ENCODE measurements at places on chromosomes 16 and 17.

- DNase-seq: no peak
These were observed 20.5 kb downstream of the GRB7 start for GRCh38 chr17:39757931-39758873.

GRCh38 chr17:49931416-49932137 lies 37.4 kb upstream of the DLX4 start:
- DNase-seq: no peak

GRCh38 chr16:28182183-28182582 lies 29.6 kb downstream of the XPO6 start:
- no peak for DNase-seq

DNA sequence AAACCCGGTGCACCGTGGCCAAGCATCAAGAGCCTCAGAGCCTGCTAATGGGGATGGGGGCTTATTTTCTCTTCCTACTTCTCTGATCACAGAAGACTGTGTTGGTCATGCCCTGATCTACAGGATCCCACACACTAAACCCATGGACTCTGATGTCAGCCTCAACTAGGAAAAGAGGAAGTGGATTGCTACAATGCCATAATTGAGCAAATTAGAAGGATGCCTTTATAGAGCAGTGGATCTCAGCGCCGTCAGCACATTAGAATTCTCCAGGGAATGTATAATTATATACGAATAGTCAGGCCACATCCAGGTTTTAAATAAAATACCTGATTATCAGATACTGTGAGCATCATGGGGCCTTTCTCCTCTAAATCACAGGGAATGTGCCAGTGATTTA lies 64.8 kb downstream of the VAT1L start:
- no peak for DNase-seq

DNA sequence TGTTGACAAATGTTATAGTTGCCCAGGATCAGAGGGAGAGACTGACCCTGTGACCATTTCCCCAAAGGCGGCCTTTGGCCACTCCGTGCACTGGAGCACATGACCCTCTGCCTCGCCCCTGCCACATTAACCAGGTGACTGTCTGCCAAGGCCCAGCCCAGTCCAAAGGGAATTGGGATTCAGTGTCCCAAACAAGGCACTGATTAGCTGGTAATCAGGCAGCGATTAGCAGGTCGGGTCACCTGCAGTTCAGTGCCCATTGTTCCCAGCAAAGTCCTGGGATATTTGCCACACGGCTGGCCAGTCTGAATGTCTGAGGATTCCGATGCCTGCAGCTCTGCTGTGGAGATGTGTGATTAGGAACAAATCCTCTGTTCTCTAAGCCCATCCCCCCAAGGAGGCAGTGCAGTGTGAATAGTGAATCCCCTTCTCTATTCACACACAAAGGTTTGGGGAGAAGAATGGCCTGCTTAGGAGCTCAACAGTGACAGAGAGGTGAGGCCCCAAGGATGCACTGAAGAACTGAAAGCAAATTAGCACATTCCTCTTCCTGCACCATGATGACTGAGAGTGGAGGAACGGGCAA lies 123.1 kb upstream of the MAF start:
- DNase-seq: no peak

DNA sequence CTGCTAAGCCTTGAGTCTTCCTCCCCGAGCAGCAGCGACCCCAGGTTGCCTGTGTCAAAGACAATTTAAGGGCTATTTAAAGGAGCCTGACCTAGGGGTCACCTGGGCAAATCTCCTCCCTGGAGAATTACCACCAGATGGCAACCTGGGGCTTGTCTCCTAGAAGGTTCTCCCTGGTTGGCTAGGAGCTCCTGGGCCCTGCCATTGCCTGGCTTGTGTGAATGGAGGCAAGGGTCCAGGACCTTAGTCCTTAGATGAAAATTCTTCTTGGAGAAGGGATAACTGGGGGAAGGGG lies 51.3 kb upstream of the TAC4 start:
- no peak for DNase-seq

DNA sequence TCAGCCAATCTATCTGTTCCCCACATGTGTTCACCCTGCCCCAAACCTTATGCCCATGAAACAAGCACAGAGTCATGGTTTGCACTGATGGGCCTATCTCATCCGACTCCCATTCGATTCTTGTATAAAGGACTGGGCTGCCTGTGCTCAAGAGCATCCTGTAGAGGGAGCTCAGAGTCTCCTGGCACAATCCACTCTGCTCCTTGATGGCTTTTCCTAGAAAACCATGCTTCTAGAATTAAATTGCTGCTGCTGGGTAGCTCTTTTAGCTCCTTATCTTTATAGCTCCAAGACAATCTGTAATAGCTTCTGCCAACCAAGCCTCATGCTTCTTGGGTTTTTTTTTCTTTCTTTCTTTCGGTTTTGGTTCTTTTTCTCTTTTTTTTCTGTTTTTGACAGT lies 9.7 kb downstream of the ZNF19 start:
- no peak for DNase-seq
